ENCODE measurements at places on chromosomes 1 and 21.

DNA sequence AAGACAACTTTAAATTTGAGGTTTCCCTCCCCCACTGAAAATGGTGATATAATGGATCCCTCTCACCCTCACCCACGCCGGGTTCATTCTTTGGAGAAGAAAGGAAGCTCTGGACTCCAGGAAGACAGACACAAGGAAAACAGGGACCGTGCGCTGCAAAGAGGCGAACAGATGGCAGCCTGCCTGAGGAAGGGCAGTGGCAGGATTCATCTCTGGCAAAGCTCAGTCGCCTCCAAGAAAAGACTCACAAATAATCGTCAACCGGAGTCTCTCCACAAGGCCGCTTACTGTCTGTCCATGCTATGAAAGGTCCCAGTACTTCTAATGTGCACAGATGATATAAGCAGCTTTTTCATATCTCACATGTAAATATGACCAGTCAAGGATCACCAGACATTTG, 110.3 kb downstream of the TIAM1 start:
- no peak for DNase-seq

DNA sequence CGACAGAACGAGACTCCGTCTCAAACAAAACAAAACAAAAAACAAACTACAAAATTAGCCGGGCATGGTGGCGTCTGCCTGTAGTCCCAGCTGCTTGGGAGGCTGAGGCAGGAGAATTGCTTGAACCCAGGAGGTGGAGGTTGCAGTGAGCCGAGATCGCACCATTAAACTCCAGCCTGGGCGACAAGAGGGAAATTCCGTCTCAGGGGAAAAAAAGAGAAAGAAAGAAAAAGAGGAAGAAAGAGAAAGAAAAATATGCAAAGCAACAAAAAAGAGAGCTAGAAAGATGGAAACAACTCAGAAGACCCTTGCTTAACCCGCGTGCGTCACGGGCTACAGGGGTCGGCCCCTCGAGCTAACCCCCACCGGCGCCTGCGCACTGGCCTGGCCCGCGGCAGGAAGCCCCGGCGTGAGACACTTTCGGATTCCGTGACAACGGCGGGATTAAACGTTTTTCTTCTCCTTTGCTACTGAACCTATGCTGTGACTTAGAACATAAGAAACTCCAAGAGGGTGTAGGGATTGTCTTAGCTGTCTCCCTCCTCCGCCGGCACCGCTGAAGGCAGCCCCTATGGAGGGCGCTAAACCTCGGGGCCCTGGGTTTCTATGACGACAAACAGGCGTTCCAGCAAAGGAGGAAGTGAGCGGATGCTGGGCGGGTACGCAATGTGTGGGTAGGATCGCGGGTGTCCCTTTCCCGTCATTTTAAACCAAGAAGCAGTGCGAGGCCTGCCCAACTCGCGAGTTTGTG, at the start of gene AXDND1:
TSS of gene AXDND1 (plus strand) at position 630 of the 751 bp plus-strand sequence. CDS start 539 bp downstream, outside the sequence.
- DNase-seq, result peak; percentile 83

- DNase-seq, result no peak
Measured at GRCh38 chr1:30277911-30278310, 445.5 kb downstream of the MATN1 start.

DNA sequence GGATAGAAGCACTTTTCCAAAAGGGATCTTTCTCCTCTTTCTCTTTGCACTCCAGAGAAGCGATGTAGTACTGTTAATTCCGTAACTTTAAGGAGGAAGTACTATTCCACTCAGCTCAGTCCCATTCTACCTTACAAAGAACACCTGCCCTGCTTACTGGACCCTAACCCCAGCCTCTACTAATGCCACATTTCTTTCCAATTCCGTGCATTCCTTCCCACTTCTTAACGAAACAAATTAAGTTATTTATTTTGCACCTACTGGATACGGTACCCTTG, 511 bp downstream of the NDC1 start:
- no peak for DNase-seq

GRCh38 chr1:110690709-110691365, 16.1 kb upstream of the KCNA3 start:
- no peak for DNase-seq

GRCh38 chr21:38188037-38188436, 68.8 kb upstream of the KCNJ15 start:
- no peak for DNase-seq

DNA sequence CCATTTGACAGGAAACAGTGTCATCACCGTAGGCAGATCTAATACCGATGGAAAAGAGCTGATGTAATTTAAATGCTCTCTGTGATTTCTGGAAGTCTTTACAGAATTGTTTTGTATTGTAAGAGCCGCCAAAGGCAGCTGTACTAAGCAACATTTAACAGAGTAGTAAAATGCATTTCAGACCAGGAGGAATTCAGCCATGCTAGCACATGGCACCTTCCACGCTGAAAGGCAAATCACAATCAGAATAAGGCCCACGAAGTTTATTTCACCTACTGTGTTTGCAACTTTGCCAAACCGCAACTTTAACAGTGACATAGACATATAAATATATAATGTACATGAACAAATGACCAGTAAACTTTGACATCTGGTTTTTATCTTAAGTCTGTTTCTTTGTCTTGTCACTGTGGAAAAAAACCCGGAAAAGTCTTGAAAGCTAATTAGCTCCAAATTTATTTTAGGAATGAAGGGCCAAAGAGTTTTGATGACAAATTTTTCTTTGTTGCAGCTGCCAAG, 26.1 kb upstream of the DISC1 start:
- DNase-seq, result no peak

DNA sequence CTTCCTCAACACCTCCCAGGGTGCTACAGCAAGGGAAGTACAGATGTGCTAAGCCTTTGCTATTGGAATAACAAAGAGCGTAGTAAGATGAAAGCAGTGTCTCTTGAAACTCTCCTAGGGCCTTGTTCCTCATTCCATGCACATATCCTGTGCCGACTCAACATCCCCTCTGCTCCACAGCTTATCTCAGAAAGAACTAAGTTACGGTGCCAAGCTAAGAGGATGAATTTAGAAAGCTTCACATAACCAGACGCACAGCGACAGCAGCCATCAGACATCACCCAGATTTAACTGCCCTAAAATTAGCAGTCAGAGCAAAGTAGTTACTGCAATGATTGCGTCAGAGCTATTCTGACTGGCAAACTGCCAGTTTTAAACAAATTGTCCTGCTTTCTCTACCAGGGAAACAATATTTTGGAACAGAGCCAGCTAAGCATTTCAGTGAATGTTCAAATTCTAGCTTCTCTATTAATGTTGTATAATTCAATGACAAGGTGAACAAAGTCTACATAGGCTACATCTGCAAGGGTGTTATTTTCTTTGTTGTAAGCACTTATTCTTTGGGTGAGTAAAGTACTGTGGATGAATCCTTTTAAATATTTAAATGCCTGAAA, 9.5 kb downstream of the SIPA1L2 start:
- DNase-seq, result peak; percentile 88

DNA sequence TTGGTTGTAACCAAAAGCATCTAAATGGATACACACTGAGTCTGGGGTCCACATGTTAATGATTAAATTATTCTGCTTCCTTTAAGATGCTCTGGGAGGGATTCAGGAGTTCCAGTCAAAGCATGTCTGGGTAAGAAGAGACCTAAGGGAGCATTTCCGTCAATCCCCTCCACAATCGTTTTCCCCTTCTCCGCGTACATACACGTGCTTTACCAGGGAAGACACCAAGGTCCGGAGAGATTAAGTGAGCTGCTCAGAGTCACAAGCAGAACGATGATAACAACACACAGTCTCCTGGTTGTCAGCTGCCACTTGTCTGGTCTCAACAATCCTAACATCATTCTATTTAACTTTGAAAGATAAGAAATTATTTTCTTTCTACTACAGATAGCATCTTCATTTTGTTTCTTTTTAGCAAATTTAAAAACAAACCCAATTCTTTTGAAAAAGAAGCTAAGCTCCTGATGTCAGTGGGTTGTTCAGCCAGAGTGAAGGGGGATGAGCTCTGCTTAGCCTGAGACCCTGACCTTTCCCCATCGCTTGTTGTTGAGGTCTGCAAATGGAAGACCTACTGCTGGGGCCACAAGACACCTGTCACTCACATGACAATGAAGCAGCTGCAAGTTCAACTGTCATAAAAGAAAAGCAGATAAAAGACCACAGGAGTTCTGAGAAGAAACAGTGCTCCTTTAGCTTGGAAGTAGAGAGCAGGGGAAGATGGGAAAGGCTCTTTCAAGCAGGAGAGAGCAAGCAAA, 4.5 kb downstream of the PAFAH2 start:
- DNase-seq, result no peak

GRCh38 chr1:207112616-207113296, 8.7 kb downstream of the C4BPA start:
- no peak for DNase-seq

GRCh38 chr1:235673981-235674380, 24.4 kb upstream of the GNG4 start:
- DNase-seq, result no peak

GRCh38 chr1:89604414-89604735, 28.5 kb upstream of the LRRC8C start:
- DNase-seq, result no peak

GRCh38 chr1:44368471-44369151, 13.6 kb upstream of the ERI3 start:
- DNase-seq, result no peak
